Hindlimb muscle (tissue), 1 donor: ENCODE measurements at places on chromosomes 5 and 9.

GRCh38 chr5:120141076-120141475 lies 323.0 kb upstream of the PRR16 start:
- no peak for DNase-seq

GRCh38 chr5:149382517-149383220 lies 3.6 kb upstream of the IL17B start:
- no peak for DNase-seq

- DNase-seq: no peak
Observed at GRCh38 chr9:30944741-30945280, 1439.6 kb upstream of the ACO1 start.

- DNase-seq: no peak
Observed at GRCh38 chr5:40677456-40677855, 2.3 kb upstream of the PTGER4 start.

- DNase-seq: no peak
Observed at GRCh38 chr5:27402828-27403227, 364.4 kb upstream of the CDH9 start.
